ENCODE measurements at places on chromosomes 5 and 9. TPM values are rescaled to one million over a fixed set of nuclear protein-coding genes. Genes with fewer than 3 reads are reported as not detected.
A peak's percentile ranks its signal among the peaks of the same experiment; 100 is the strongest.

DNA sequence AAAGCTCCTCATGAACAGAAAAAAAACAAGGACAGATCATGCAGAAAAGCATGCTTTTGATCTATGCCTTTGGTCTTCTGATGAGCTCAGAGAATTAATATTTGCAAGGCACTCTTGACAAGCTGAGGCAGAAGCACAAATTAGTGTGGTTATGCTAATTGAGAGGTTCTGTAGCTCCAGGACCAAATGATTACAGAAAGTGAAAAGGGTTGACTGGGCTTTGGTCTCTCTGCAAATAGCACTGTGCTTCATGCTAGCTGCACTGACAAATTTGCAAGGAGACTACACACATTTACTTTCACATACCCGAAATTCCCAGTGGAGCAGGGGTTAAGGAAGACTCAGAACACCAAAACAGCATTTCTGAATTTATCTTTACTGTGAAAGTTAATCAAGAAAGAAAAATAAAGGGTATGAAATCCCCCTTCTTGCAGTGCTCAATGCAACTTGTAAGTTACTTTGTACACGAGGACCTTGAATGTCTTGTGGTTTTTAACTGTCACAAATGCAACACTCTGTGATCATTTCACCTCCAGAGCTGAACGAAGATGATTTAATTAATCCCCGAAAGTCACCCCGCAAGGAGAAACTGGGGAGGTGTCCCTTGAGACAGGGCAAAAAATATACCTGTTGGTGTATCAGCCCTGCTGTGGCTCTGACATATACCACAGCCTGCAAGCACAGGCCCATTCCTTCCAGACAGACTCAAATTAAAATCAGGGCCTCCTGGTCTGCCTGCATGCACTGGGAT lies 11.9 kb downstream of the RAPGEF1 start:
- H3K4me3 ChIP-seq, result no peak overlapping the region
- no peaks in the 10 kb centered on the region for H3K36me3 ChIP-seq
- H3K27ac ChIP-seq, result peak overlapping the region; percentile 84
- no peak for DNase-seq
- H3K27me3 ChIP-seq, result no peaks in the 10 kb centered on the region
- peaks cover 61% of the 10 kb centered on the region for H3K4me1 ChIP-seq

DNA sequence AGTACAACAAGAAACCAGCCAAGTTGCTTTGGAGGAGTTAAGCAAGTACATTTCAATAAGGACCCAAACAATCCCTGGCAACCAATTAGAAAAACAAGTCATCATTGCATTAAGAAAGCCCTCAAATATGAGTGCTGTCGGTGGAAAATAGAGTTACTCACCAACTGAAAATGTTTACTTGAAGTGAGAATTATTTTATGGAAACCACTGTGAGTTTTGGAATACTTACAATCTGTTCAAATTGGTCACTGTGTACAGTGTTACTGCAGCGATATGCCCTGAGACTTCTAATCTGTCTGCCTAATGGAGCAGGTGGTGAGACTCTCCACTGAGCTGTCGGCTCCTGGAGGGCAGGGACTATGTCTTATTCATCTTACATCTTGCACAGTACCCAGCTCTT lies 1073.2 kb upstream of the DMAC1 start:
- H3K27ac ChIP-seq, result no peak overlapping the region
- no peaks in the 10 kb centered on the region for H3K4me1 ChIP-seq
- no peaks in the 10 kb centered on the region for H3K36me3 ChIP-seq
- H3K27me3 ChIP-seq, result no peaks in the 10 kb centered on the region

DNA sequence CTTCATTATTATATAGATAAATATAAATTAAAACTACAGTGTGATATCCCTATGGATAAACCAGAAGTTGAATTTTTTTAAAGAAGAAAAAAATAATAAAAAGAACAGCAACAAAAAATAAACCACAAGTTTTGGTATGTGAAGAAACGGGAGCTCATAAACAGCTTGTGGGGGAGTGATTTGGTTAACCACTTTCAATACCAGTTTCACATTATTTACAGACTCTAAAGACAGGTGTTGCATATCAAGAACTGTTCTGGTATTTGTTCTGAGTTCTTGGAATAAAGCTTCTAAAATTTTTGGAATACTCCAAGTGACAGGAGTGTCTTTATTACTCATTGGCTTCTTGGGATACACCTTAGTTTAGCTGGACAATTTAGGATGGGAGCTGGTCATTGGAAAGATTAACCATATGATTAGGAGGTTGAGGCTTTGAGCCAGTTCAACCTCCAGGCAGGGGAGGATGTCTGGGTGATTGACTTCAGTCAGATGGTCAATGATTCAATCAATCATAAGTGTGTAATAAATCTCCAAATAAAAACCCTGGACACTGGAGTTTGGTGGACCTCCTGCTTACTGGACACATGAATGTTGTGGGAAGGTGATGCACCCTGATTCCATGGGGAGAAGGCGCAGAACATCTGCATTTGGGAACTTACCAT lies 2223.1 kb upstream of the C9orf72 start:
- H3K27ac ChIP-seq, result no peak overlapping the region
- no peak overlapping the region for H3K4me3 ChIP-seq
- H3K36me3 ChIP-seq, result no peaks in the 10 kb centered on the region
- no peaks in the 10 kb centered on the region for H3K27me3 ChIP-seq
- no peak for DNase-seq

Gene LPAR1
- polyA plus RNA-seq, result 14.4 TPM

Gene CAVIN4
- 0.09 TPM for polyA plus RNA-seq

GRCh38 chr9:69502671-69503301 lies 169.4 kb downstream of the APBA1 start:
- no peak for DNase-seq
- no peaks in the 10 kb centered on the region for H3K4me1 ChIP-seq
- no peak overlapping the region for H3K4me3 ChIP-seq
- no peaks in the 10 kb centered on the region for H3K36me3 ChIP-seq
- no peaks in the 10 kb centered on the region for H3K27me3 ChIP-seq

GRCh38 chr5:96687812-96688453 lies 25.8 kb downstream of the CAST start:
- H3K36me3 ChIP-seq, result no peaks in the 10 kb centered on the region
- no peak overlapping the region for H3K27ac ChIP-seq
- DNase-seq, result no peak
- no peaks in the 10 kb centered on the region for H3K27me3 ChIP-seq

Gene OR1K1
- polyA plus RNA-seq, result not detected

- no peak overlapping the region for H3K4me3 ChIP-seq
- DNase-seq, result no peak
- H3K27ac ChIP-seq, result no peak overlapping the region
- H3K36me3 ChIP-seq, result no peaks in the 10 kb centered on the region
- H3K27me3 ChIP-seq, result no peaks in the 10 kb centered on the region
Observed at GRCh38 chr5:144864118-144864517, 693.4 kb downstream of the KCTD16 start.

DNA sequence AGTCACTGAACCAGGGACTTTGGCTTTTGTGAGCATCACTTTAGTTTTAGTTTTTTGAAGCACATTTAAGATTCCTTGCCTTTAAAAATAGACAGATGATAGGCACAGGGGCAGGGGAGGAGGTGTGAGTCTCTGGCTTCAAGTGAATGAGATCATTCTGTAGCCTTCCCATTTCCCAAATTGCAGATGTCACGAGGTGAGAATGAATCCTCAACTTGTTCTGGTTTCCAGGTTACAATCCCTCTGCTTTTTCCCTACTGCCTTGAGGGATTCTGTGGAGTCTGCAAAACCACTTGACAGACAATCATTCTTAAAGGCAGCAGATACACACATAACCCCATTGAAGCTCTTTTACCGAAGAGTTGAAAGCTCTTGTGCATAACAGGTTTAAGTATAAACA lies 332.4 kb downstream of the DMAC1 start:
- no peaks in the 10 kb centered on the region for H3K27me3 ChIP-seq
- no peak overlapping the region for H3K4me3 ChIP-seq
- no peak for DNase-seq
- no peak overlapping the region for H3K27ac ChIP-seq
- H3K4me1 ChIP-seq, result no peaks in the 10 kb centered on the region

GRCh38 chr9:96874201-96874785 lies 20.0 kb upstream of the ZNF782 start:
- H3K27me3 ChIP-seq, result peaks cover 6% of the 10 kb centered on the region
- DNase-seq, result no peak
- no peaks in the 10 kb centered on the region for H3K36me3 ChIP-seq
- no peak overlapping the region for H3K27ac ChIP-seq

- peaks cover 62% of the 10 kb centered on the region for H3K4me1 ChIP-seq
- H3K4me3 ChIP-seq, result no peak overlapping the region
- peak; percentile 85 for DNase-seq
Observed at GRCh38 chr5:54754878-54755277, 230.5 kb downstream of the ESM1 start.

Gene CDO1
- 1.4 TPM for polyA plus RNA-seq

DNA sequence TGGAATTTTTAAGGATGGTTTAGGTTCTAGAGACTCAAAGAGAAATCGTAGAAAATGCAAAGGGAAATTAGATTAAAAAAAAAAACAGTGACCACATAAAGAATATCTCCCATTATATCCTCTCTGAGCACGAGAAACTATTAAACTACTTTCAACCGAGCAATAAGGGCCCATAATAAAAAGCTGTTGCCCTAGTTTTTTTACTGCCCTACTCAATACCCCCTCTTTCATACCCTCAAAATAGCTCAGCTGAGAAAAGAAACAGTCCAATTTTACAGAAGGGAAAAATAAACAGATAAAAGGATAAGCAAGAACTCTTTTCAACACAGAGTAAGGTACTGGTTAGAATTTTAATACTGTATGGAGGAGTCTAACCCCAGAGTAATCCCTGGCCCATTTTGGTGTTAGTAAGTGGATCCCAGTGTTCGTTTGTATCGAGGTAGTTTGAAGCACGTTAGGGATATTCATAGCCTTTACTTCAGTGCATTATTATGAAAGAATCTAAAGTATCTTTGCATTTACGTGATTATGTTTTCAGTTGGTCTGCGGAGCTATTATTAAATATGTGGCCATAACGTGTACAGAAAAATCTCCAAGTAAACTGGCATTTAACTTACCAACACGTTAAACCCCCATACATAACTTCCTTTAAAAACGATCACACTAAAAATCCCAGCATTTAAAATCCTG lies 980 bp upstream of the RHOBTB3 start:
- peak overlapping the region; percentile 81 for H3K4me3 ChIP-seq
- H3K27ac ChIP-seq, result peak overlapping the region; percentile 91
- no peaks in the 10 kb centered on the region for H3K27me3 ChIP-seq

DNA sequence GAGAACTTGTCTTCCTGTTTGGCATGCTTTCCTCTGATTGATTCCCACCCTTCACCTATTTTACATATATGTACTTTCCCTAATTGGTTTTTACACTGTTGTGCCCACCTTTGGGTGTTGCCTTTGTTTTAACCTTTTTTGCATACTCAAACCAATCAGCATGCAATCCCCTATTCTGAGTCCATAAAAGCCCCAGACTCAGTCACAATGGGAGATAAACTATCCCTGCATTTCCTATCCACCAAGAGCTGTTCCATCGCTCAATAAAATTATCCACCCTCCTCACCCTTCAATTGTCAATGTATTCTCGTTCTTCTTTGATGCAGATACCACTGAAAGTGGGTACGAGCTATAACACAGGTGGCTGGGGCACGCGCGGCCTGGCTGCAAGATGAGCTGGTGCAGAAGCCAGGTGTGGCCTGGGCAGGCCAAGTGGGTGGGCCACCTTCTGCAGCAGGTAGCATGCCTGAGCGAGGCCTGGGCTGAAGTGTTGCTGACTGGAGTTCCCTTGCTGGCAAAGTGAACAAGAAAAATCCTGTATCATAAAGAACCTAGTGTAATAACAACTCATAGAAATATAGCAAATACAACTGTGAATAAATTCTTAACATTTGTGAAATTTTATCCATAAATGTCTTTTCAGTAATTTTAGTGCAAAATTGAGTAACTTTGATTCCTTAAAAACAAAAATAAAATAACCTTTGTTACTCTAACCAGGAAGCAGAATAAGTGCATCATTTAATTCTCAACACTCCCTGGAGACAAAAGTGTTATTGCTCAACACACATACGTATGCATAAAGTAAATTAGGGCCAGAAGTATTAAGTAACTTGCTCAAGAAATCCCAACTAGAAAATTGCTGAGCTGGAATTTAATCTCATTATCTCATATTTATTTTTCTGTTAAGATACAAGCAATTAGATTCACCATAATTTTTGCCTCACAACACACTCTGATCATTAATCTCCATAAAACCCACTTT lies 685.3 kb upstream of the EDIL3 start:
- no peaks in the 10 kb centered on the region for H3K4me1 ChIP-seq
- H3K27me3 ChIP-seq, result no peaks in the 10 kb centered on the region
- no peak overlapping the region for H3K4me3 ChIP-seq

Gene ADAMTS2
- polyA plus RNA-seq, result 4.0 TPM

GRCh38 chr9:543478-543877 lies 298.0 kb upstream of the DMRT1 start:
- no peak for DNase-seq
- H3K27me3 ChIP-seq, result no peaks in the 10 kb centered on the region
- no peak overlapping the region for H3K4me3 ChIP-seq

DNA sequence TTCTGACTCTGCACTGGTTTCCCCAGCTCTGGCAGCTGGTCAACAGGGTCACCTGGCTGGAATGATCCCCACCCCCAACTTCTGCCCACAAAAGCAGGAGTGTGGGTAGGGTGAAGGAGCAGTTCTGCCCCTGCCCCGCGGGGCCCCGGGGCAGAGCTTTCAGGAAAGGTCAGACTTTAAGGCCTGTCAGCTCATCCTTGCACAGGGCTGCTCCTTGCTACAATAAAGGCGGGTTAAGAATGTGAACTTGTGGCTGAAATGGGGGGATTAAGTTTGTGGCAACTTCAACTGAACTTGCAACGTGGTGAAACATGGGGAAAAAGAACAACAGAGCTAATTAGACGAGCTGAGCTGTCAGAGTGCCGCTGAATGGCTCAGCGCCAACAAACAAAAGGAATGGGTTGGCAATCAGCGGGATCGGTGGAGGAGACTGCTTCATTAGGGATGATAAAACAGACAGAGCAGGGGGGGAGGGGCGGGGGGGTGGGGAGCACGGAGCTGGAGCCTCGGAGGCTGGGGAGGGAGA lies 50.8 kb downstream of the CRB2 start:
- no peak overlapping the region for H3K27ac ChIP-seq
- no peak overlapping the region for H3K4me3 ChIP-seq
- no peaks in the 10 kb centered on the region for H3K4me1 ChIP-seq
- H3K36me3 ChIP-seq, result no peaks in the 10 kb centered on the region
- peak; percentile 9 for DNase-seq

DNA sequence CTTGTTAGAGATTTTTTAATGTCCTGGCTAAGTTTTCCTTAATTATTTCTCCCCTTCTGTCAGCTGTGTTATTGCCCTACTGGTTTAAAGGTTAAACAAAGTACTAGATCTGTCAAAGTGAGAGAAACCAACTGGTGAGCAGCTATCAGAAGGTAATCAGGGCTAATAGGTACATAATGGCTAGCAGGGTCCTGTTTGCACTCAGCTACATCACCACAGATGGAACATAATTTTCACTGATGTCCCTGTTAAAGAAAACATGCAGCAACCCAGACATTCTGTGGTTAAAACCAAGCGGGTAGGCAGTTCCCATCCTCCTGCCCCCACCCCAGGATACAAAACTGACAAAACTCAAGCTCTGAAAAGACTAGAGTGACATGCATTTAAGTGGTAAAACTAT lies 473.9 kb downstream of the NR2F1-AS1 start:
- no peaks in the 10 kb centered on the region for H3K4me1 ChIP-seq
- no peak for DNase-seq
- H3K27ac ChIP-seq, result no peak overlapping the region
- H3K4me3 ChIP-seq, result no peak overlapping the region
